Activated CD4-positive, alpha-beta T cell treated with anti-CD3 and anti-CD28 coated beads, Interleukin-2, amount 50 U/mL, for 4 hours (primary cell): ENCODE measurements at places on chromosomes 5 and 9.

DNA sequence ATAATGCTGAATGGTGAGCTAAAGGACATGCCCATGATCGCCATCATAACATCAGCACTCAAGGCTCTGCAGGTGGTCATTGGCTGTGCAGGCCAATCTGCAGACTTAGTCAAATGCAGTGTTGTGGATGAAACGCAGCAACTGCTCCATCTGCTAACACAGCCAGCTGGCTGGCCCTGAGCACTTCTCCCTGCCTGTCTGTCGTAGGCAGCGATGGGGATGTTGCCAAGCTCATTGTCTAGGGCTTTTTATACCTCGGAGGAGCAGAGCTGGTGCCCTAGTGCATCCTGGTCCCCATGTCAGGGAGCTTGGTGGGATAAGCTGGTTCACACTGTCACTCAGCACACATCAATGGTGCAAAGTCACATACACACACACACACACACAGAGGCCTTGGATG lies 189.4 kb downstream of the TENT4A start:
- no peak for DNase-seq

GRCh38 chr9:76626980-76627379 lies 137.3 kb upstream of the PCA3 start:
- no peak for DNase-seq

DNA sequence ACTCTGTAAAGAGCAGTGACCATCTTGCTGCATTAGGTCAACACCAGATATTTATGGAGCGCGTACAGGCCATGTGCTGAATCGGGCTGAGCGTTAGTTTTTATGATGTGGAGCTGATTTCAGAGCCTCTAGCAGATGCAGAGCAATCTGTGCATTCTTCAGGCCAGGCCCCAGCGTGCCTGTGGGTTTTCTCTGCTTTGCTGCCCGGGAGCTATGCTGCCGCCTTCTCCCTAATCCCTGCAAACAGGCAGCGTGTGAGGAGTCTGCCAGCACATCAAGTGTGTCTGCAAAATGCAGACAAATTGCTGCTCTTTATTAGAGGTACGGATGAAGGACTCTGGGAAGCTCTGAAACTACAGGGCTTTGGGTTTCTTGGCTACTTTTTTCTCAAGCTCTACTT lies 170.0 kb downstream of the NTRK2 start:
- DNase-seq = no peak

DNA sequence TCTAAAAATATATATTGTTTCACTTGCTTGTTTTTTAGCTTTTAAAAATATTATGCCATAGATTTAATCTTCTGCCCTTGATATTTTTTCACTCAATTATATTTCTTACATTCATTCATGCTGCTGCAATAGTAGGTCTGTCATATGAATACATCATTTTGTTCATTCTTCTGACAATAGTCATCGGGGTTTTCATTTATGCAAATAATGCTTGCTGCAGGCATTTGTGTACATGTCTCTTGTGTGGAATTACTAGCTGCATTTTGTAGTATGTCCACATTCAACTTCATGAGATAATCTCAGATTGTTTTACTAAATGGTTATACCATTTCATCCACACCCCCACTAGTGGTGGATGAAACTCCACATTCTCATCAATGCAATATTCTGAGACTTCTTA lies 5.3 kb upstream of the PLPP1 start:
- no peak for DNase-seq

DNA sequence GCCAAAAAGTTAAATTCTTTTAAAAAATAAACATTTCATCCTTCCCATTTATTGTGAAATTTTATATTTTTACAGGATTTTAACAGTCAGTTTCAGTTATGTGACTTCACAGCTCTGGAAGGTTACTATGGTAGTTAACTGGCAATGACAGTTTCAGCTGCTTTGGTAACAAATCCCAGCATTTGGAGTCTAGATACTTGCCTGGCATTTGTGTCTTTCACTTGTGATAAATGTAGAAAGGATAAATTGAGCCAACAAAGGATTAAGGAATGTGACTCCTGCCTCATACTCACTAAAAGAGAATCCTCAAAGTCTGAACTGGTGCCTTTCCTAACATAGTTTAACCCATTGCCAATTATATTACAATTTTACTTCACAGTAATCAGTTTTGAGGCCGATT lies 315.5 kb downstream of the FER start:
- DNase-seq = no peak

GRCh38 chr9:98500337-98500919 lies 208.3 kb downstream of the GABBR2 start:
- DNase-seq = no peak

GRCh38 chr5:135095052-135095715 lies 61.2 kb upstream of the PITX1 start:
- DNase-seq = no peak

GRCh38 chr9:7973123-7973522 lies 173.5 kb upstream of the DMAC1 start:
- DNase-seq = no peak

- DNase-seq = no peak
Measured at GRCh38 chr9:69611221-69611620, 61.0 kb downstream of the APBA1 start.

GRCh38 chr5:82396396-82396795 lies 118.2 kb upstream of the RPS23 start:
- no peak for DNase-seq
